Renal cortical epithelial cell (primary cell): ENCODE measurements at places on chromosomes 3 and 15. TPM values are rescaled to one million over a fixed set of nuclear protein-coding genes. Genes with fewer than 3 reads are reported as not detected.

Gene CGNL1
- total RNA-seq = 6.9 and 57.5 TPM in 2 replicates

Gene HDAC11
- total RNA-seq = 18.4 and 23.7 TPM in 2 replicates

Gene SPINK8
- total RNA-seq = not detected in 2 replicates

Gene EXD1
- total RNA-seq = not detected in 2 replicates

Gene DUOXA1
- not detected in 2 replicates for total RNA-seq

Gene NSUN3
- 14.6 and 15.5 TPM in 2 replicates for total RNA-seq

Gene SPPL2A
- total RNA-seq = 142 and 171 TPM in 2 replicates

GRCh38 chr3:115092220-115092791 lies 54.8 kb downstream of the ZBTB20 start:
- DNase-seq = peak; percentile 61

GRCh38 chr15:36658898-36659639 lies 79.6 kb downstream of the CDIN1 start:
- no peak for DNase-seq

DNA sequence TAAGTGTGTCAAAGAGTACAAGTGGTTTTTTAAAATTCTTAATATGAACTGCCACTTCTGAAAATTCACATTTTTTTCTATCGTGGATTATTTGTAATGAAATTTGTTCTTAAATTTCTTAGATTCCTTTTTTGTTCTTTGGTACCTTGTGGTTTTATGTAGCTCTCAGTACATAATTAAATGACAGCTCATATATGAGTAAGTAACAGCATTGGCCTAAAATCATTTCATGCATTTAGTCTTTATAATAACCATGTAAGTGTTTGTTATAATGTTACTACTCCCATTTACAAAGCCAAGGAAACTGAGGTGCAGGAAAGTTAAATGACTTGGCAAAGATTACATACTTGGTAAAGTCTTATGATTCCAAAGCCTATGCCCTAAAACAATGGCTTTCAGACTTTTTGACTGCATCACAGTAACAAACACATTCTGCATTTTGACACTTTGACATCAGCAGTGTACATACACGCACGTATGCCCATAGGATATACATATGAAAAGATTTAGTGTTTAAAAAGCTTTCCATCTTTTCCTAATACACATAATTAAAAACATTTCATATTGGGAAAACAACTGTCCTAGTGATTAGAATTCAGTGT lies 14.9 kb downstream of the SPRED1 start:
- no peak for DNase-seq

DNA sequence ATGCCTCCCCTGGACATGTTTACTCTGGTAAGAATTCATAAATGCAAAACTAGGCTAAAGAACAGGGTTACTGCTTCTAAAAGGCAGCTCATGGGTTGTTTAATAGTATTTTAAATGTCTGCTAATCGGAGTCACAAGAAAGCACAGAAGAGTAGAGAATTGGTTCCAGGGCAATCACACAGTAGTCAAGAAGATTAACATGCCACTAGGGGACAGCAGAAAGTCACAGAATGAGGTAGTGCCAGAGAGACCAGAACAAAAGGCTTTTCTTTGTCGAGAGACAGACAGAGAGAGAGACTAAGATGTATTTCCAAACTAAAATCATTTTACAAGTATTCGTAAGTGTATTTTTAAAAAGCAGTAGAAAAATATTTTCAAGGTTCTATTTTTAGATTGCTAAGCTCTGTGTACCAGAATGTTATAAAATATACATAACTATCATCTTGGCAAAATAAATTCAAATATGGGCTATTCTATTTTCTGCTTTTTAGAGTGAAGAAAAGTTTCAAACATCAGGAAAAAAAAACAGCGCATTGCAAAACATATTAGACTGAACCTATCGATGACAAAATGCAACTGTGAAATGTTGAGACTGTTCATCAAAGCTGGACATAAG lies 78.3 kb upstream of the CDIN1 start:
- peak; percentile 69 for DNase-seq

GRCh38 chr15:51096976-51097375 lies 2.3 kb upstream of the TNFAIP8L3 start:
- no peak for DNase-seq

GRCh38 chr3:141382571-141382970 lies 14.3 kb downstream of the ZBTB38 start:
- DNase-seq = no peak

DNA sequence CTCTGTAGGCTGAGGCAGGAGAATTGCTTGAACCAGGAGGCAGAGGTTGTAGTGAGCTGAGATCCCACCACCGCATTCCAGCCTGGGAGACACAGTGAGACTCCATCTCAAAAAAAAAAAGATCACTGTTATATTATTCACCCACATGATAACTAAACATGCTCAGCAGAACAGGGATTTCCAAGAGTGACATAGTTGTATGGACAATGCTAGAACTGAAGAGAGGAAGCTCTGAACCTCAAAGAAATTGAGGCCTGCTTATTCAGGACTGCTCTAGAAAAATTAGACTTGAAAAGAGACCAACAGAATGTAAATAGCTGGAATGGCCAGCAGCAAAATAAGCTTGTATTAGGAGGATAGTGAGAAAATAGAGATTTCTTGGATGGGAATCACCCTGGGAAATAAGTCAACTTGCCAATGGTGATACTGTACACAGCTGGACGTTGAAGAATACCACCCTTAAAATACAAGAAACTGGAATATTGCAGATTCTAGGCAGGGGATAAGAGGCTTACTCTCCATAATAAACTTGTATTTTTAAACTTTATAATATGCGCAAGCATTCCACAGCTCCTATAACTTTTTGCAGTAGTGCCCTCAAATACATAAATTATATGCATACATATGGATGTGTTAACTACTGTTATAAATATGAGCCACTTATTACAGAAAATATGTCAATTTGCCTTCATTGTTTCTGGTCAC lies 28.2 kb downstream of the PIK3CB start:
- DNase-seq = no peak

- no peak for DNase-seq
Observed at GRCh38 chr15:85456798-85457197, 76.4 kb downstream of the AKAP13 start.

GRCh38 chr3:140236836-140237501 lies 302.0 kb downstream of the CLSTN2 start:
- no peak for DNase-seq

- no peak for DNase-seq
Observed at GRCh38 chr3:30915782-30916181, 21.3 kb upstream of the GADL1 start.

GRCh38 chr15:79930516-79930915 lies 33.7 kb upstream of the MTHFS start:
- DNase-seq = no peak

DNA sequence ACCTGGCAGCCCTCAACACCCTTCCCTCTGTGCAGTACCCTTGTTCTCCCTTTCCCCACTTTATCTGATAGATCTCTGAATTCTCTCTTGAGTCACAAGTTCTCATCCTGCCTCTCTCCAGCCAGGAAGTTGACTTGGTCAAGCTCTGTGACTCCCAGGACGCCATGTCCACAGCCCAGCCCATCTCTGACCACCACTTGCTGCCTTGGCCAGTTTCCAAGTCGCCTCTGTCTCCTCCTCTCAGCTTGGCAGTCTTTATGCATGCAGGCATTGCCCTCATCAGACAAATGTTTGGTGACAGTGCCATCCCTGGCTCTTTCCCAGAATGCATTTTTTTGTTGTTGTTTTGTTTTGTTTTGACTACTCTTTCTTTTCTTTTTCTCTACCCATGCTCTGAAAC lies 25.7 kb downstream of the ZNF35 start:
- no peak for DNase-seq

DNA sequence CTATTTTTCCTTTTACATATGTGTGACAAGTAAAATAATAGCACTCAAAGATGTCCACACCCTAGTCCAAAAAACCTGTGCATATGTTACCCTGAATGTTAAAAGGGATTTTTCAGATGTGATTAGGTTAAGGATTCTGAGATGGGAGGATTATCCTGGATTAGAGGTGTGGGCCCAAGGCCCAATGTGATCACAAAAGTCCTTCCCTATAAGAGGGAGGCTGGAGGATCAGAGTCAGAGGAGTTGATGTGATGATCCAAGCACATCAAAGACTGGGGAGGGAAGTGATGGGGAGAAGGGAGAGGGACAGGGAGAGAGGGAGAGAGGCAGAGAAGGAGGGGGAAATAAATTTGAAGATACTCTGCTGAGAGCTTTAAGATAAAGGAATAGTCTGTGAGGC lies 512.6 kb downstream of the PLOD2 start:
- DNase-seq = no peak

DNA sequence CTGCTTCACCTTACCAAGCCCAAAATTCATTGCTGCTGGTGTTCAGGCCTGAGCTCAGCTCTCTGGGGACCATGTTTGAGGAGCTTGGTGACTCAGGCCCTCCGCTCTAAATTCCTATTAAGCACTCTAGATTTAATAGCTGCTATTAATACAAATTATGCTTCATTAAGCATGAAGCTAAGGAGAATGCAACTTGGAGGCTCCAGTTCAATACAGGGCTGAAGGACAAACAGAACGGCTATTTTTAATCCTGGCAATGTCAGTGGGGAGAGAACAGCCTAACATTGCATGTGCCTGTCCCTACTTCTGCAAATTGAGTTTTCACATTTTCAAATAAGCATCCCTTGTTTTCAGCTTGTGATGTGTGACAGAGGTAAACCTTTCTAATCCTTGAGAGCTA lies 80.1 kb upstream of the TRIM42 start:
- no peak for DNase-seq

GRCh38 chr3:39142067-39142466 lies 11.3 kb downstream of the CSRNP1 start:
- no peak for DNase-seq

GRCh38 chr3:58625196-58625824 lies 41.3 kb downstream of the FAM3D start:
- DNase-seq = no peak

DNA sequence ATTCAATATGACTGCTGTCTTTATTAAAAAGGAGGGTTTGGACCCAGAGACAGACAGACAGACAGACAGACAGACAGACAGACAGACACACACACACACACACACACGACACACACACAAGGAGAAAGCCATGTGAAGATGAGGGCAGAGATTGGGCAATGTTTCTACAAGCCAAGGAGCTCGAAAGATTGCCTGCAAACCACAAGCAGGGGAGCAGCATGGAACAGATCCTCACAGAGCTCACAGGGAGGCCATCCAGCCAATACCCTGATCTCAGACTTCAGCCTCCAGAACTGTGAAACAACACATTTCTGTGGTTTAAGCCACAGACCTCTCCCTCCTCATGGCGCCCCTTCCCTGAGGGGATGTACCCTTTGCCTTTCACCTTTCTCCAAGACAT lies 35.8 kb upstream of the ABHD2 start:
- DNase-seq = peak; percentile 95

GRCh38 chr3:158847452-158847821 lies 45.6 kb downstream of the MFSD1 start:
- no peak for DNase-seq

DNA sequence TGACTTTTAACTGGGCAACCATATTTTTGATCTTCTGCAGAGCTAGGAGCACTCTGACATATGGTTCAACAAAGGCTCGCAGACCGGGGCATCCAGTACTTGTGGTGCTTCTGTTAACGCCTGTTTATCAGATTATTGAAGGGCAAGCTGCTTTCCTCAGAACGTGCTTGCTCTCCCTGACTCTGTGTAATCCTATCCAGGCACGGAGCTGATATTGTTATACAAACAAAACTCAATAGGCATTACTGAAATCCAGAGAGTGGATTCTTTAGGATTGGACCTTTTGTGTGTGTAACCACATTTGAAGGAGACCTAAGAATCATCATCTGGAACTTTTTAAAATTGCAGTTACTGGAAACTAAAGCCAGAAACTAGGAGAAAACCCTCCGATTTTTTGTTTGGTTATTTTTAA lies 246.5 kb downstream of the PTPRG start:
- DNase-seq = no peak

GRCh38 chr3:13009132-13009945 lies 63.9 kb downstream of the IQSEC1 start:
- no peak for DNase-seq

- DNase-seq = peak; percentile 52
Observed at GRCh38 chr3:122356402-122356801, 26.6 kb downstream of the MIX23 start.

GRCh38 chr3:67017211-67017610 lies 19.1 kb downstream of the KBTBD8 start:
- no peak for DNase-seq

- no peak for DNase-seq
Observed at GRCh38 chr15:34023907-34024306, 15.1 kb downstream of the AVEN start.

DNA sequence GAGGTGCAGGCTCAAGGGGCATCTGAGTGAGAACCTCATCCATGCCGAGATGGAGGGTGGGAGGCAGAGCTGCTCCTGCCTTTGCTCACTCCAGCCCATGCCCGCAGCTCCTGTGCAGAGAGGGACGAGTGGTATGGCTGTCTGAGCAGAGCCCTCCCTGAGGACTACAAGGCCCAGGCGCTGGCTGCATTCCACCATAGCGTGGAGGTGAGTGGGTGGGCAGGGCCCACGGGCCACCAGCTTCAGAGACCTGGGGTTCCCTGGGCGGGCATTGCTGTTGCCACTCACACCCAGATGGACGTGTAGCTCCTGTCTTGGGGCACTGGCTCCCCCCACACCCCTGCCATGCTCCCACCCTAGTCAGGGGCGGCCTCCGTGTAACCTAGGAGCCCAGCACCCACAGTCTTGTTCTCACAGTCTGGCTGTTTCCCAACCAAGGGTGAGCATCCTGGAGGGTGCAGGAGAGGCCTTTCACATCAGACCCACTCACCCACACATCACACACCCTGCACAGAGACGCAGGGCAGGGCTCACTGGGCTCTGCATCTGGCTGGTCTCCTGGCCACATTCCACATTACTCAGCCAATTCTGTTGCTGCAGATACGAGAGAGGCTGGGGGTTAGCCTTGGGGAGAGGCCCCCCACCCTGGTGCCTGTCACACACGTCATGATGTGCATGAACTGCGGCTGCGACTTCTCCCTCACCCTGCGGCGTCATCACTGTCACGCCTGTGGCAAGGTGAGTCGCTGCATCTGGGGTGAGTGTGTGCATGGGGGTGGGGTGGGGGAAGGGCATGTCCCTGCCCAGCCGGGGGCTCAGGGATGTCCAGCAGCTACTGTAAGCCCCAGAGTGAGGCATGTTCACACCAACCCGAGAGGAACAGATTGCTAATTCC lies 25.3 kb upstream of the NR2C2 start:
- DNase-seq = no peak

DNA sequence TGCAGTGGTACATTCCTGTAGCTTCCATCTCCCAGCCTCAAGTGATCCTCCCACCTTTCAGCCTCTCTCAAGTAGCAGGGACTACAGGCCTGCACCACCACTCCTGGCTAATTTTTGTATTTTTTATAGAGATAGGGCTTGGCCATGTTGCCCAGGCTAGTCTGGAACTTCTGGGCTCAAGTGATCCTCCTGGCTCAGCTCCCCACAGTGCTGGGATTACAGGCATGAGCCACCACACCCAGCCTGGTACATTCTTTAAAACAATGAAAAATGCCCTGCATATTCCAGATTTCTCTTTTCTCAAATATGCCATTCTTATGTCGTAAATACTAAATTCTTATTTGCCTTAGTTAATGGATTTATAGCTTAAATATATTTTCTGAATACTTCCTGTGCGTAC lies 581.4 kb downstream of the MECOM start:
- no peak for DNase-seq
